ENCODE measurements at places on chromosomes 4 and X.

DNA sequence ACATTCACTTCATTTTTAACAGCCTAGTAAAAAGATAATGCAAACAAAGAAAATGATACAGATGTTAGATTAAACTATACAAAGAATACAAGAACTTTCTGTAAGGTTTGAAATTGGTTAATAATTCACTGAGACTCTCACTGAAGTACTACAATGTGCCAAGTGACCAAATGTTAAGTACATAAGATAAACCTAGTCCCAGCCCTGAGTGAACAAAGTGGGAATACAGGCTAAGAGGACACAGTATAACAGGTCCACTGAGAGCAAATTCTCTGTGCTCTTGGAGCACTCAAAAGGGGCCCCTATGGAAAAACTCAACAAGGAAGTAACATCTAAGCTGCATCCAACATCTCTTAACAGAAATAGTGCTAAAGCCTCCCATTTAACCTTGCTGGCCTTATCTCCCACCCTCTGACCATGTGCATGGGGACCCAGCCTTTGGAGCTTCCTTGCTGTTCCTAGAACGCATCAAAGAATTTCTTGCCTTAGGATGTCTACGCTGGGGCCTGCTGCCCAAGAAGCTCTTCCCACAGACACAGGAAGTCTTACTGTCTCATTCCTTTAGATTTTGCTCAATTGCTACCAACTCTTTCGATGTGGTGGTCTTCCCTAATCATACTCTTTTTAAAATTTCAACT lies 113.4 kb downstream of the ZAR1 start:
- DNase-seq = no peak

DNA sequence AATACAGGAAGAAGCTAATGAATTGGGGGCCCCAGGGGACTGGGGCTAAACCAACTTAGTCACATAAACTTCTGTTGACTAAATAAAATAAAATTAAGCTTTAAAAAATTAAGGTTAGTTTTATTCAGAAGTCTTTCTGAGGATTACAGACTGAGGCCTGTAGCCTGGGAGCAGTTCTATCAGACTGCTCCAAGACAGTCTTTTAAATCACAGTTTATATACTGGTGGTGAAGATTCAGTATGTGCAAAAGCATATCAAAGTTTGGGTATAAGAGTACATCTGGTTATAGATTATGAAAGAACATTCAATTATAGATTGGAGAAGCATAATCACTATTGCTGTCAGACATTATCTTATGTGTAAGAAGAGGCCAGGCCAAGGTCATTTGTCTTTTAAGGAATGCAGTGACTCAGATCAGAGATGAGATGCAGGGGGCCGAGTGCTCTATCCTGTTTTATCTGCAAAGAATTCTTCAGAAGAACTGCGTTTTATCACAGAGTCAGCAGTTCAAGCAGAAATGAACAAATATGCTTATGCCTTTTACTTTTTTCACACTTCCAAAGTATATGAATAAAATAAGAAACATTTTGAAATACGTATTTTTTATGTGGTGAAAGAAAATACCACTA lies 109.4 kb downstream of the PDHA2 start:
- DNase-seq = no peak

DNA sequence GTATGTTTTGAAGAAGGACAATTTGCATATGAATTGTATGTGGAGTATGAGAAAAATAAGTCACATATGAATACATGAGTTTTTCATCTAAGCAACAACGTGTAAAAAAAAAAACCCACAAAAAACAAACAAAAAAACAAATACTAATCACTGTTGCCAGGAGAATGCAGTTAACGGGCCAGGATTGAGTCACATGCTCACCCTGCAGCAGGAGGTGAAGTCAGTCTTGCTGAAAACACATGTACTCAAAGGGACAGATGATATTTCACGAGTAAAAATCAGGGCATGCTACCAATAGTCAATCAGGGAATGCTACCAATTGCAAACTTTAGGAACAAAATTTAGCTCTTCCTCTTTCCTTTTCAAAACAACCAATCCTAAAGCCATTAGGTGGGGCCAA lies 10.4 kb upstream of the DCLK2 start:
- no peak for DNase-seq

DNA sequence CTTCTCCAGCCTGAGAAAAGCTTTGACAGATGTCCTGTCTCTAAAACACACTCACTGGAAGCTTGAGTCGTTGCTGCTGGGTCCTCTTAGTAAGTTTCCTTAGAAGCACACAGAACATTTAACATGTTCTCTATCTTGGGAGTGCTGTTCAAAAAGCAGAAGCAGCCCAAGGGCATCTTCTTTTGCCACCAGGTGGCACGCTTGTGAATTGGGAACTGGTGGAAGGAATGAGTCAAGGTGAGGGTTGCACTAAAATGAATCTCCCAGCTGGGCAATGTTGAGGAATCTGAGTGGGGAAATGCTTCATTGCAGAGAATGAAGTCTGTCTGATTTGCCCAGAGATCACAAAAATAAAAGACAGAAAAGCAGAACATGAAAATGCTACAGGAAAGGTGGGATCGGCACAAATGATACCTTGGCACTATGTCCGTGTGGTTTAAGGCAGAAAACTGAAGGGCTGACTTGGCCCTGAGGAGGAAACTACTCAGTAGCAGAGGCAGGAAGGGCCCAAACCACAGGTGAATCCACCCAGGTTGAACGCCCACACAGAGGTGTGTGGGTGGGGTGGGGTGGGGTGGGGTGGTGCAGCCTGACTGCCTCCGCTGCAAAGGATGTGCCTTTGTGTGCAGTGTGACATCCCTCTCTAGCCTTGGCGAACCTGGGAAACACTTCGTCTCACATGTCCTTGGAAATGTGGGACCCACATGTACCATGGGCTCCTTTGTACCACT lies 26.0 kb downstream of the KIT start:
- peak; percentile 39 for DNase-seq

GRCh38 chr4:13922873-13923645 lies 295.5 kb upstream of the BOD1L1 start:
- DNase-seq = peak; percentile 40

- no peak for DNase-seq
Measured at GRCh38 chrX:140091125-140091886, 126.0 kb upstream of the CXorf66 start.

DNA sequence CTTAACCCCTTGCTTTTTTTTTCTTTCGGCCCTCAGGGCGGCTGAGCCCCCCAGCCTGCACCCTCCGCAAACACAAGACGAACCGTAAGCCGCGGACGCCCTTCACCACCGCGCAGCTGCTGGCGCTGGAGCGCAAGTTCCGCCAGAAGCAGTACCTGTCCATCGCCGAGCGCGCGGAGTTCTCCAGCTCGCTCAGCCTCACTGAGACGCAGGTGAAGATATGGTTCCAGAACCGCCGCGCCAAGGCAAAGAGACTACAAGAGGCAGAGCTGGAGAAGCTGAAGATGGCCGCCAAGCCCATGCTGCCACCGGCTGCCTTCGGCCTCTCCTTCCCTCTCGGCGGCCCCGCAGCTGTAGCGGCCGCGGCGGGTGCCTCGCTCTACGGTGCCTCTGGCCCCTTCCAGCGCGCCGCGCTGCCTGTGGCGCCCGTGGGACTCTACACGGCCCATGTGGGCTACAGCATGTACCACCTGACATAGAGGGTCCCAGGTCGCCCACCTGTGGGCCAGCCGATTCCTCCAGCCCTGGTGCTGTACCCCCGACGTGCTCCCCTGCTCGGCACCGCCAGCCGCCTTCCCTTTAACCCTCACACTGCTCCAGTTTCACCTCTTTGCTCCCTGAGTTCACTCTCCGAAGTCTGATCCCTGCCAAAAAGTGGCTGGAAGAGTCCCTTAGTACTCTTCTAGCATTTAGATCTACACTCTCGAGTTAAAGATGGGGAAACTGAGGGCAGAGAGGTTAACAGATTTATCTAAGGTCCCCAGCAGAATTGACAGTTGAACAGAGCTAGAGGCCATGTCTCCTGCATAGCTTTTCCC lies 3.4 kb downstream of the MSX1 start:
- no peak for DNase-seq

DNA sequence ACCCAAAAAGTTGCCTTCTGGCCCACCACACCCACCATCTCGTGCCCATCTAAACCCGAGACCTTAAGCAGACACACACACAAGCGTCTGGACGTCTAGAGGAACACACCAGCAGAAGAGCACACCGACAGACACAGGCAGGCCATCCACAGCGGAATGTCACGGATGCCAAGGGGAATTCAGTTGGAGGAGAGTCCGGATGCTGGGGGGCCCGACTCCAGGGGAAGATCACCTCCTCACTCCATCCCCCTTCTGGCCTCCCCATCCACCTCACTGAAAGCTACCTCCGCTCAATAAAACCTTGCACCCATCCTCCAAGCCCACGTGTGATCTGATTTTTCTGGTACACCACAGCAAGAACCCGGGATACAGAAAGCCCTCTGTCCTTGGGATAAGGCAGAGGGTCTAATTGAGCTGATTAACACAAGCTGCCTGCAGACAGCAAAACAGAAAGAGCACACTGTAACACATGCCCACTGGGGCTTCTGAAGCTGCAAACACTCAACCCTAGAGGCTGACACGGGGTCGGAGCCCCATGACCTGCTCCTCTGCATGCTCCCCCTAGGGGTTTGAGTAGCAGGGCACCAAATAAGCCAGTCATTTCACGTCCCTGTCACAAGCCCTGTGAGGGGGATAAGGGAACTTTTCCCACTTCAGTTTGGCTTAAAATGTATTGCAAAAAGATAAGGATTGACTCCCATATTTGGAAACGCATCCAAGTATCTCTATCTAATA lies 339.6 kb upstream of the PCDH10 start:
- no peak for DNase-seq

GRCh38 chrX:15755091-15755490 lies 17.0 kb downstream of the CA5B start:
- DNase-seq = no peak

DNA sequence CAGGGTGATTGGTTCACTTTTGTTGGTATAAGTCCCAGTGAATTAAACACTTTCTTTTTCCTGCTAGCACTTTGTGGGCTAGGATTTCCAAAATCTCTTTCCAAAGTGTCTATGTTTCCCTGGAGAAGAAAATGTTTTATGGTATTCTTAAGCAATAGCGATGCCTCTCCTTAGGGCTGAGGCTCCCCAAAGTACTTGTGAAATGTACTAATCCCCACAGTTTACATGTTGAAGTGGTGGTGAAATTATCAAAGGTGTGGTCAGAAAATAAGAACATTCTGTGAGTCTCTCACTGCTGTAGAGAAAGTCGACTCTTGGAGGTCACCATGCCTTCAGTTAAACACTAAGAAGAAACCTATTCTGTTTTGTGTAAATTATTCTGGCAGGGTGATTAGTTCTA lies 51.5 kb upstream of the AMELX start:
- DNase-seq = no peak

DNA sequence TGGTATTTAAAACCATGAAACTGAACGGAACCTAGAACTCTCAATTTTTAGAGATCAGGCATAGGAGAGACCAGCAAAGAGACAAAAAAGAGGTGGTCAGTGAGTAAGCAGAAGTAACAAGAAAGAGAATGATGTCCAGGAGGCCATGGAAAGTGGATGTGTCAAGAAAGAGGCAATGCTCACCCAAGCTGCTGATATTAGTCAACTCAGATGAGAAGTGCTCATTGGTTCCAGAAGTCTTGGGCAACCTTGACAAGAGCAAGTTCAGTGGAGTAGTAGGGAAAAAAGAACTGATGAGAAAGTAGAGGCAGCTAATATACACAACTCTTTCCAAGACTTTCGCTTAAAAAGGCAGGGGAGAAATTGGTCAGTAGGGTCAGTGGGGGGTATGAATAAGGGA lies 23.0 kb upstream of the CCDC149 start:
- no peak for DNase-seq

DNA sequence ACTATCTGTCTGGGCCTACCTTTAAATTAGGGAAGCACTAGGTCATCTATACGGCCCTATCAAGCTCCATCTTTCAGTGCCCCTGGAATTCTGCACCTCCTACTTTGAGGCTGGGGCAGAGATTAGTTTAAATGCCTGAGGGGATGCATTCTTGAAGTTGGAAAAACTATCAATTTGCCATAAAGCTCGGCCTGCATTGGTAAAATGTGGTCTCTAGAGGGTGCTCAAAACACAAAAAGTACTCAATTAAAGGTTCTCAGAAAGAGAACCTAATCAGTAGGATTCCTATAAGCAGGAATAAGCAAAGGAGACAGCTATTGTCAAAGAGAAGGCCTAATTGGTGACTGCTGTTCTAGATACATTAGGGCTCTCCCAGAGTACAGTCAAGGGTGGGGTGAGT lies 111.7 kb downstream of the AMER1 start:
- no peak for DNase-seq

GRCh38 chr4:952881-953573 lies 20.3 kb downstream of the DGKQ start:
- no peak for DNase-seq

DNA sequence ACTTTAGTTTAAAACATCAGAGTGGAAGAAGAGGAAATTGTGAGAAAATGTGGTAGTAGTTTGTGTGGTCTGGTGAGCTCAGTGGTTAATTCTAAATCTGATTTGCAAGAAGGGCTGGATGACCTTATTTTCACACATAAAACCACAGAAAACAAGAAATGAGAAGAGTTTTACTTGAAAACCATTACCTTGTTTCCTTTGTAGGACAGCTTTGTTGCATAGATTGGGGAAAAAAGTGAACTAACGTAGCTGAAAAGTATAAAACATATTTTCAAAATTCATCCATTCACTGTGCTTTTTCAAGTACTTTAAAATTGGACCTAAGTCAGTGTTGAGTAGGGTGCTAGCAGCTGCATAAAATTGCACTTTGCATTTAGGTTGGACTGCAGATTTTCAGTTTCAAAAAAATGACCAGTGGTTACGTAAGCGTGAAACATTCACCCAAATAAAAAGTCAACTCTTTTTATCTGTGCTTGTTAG lies 211.3 kb downstream of the ARHGAP10 start:
- no peak for DNase-seq

DNA sequence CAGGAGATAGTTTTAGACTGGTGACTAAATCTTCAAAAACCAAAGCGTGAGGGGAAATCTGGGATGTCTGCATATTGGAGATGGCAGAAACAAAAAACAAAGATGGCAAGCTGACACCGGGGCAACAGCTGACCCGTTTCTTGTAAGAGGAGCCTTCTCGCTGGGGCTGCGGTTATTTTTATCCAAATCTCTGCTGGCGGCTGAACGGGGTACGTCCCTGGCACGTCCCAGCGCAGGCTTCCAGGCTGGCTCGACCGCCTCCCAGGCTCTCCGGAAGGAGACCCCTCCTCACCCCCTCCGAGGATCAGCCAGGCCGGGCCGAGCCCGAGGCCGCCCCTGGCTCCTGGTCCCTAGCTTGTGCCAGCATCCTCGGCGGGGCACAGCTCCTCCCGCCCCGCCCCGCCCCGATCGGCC lies 403 bp downstream of the SGCB start:
- no peak for DNase-seq

GRCh38 chrX:95367286-95367685 lies 1317.4 kb upstream of the DIAPH2 start:
- no peak for DNase-seq

GRCh38 chr4:153706519-153706918 lies 22.4 kb downstream of the TLR2 start:
- DNase-seq = no peak

DNA sequence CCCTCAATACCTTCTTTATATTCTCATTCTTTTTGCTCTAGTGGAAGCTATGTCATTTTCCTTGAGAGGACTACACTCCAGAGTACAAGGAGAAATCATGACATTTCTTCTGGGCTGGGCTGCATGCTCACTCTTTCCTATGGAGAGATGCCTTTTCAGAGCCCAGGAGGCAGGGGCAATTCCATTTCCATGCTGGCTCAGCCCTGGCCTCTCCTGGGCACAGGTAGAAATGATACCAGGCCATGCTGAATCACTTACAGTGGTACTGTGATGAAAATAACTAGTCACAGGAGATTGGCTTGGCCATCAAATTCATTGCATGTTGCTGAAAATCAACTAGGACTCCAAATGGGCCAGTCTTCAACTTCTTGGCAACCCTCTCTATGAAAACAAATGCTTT lies 34.0 kb upstream of the PPARGC1A start:
- DNase-seq = no peak

Data from foreskin fibroblast (primary cell).